Aorta (tissue), 5 donors: ENCODE measurements at places on chromosomes 12 and 14. TPM values are rescaled to one million over a fixed set of nuclear protein-coding genes. Genes with fewer than 3 reads are reported as not detected.

C12orf54 gene
- 0.65 TPM for total RNA-seq

STON2 gene
- total RNA-seq = 10.4 TPM

- no peak overlapping the region for H3K4me3 ChIP-seq
- H3K36me3 ChIP-seq = no peaks in the 10 kb centered on the region
- no peaks in the 10 kb centered on the region for H3K27me3 ChIP-seq
- DNase-seq = no peak
Measured at GRCh38 chr14:69750495-69750894, 16.4 kb upstream of the SRSF5 start.

DNA sequence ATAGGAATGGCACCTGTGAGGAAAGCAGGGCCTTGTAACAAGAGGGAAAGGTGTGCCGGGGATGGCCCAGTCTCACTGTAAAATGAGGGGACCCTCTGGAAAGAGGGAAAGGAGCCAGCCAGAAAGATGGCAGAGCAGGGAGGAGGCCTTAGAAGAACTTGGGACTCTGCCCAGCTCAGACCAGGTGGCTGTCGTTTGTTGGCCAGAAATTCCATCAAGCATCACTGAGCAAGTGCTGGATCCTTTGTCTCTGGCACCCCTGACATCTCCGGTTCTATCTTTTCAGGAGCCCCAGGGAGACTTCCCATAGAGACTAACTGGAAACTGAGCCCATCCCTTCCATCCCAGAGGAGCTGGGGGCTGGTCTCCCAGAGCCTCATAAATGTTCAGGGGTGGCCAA, 43.3 kb downstream of the DEGS2 start:
- no peak for DNase-seq
- no peaks in the 10 kb centered on the region for H3K27me3 ChIP-seq
- no peak overlapping the region for H3K4me3 ChIP-seq
- no peaks in the 10 kb centered on the region for H3K36me3 ChIP-seq

ZNF891 gene
- total RNA-seq = 3.5 TPM

KERA gene
- not detected for total RNA-seq

GRCh38 chr12:66189486-66189843, 451 bp downstream of the IRAK3 start:
- DNase-seq = no peak
- H3K27ac ChIP-seq = peak overlapping the region; percentile 23
- peak overlapping the region; percentile 85 for H3K4me3 ChIP-seq
- H3K27me3 ChIP-seq = no peaks in the 10 kb centered on the region

GRCh38 chr12:34119366-34119765, 97.1 kb downstream of the ALG10 start:
- no peak overlapping the region for H3K4me3 ChIP-seq
- no peak for DNase-seq
- H3K27ac ChIP-seq = no peak overlapping the region

CDKN1B gene
- 56.0 TPM for total RNA-seq

DNA sequence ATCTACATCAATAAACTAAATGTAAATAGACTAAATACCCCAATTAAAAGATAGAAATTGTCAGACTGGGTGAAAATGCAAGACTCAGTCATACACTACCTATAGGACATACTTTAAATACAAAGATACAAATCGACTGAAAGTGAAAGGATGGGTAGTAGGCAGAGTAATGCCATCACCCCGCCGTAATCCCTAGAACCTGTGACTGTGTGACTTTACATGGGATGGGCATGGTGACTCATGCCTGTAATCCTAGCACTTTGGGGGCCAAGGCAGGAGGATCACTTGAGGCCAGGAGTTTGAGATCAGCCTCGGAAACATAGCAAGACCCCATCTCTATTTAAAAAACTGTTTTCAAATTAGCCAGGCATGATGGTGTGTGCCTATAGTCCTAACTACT, 2.6 kb upstream of the EVL start:
- H3K4me1 ChIP-seq = no peaks in the 10 kb centered on the region
- no peaks in the 10 kb centered on the region for H3K27me3 ChIP-seq
- no peak for DNase-seq

- DNase-seq = no peak
- no peak overlapping the region for H3K27ac ChIP-seq
- H3K27me3 ChIP-seq = no peaks in the 10 kb centered on the region
- H3K4me1 ChIP-seq = no peaks in the 10 kb centered on the region
Measured at GRCh38 chr14:31530136-31530535, 31.1 kb upstream of the NUBPL start.

FBLN5 gene
- 407 TPM for total RNA-seq

- DNase-seq = peak; percentile 56
- no peaks in the 10 kb centered on the region for H3K27me3 ChIP-seq
- no peak overlapping the region for H3K4me3 ChIP-seq
- H3K4me1 ChIP-seq = no peaks in the 10 kb centered on the region
- no peaks in the 10 kb centered on the region for H3K36me3 ChIP-seq
Measured at GRCh38 chr12:110102255-110102654, 21.9 kb upstream of the IFT81 start.

OVCH1 gene
- 1.5 TPM for total RNA-seq

GRCh38 chr14:94970941-94971730, 186.2 kb downstream of the DICER1 start:
- peak overlapping the region; percentile 45 for H3K27ac ChIP-seq
- H3K27me3 ChIP-seq = no peaks in the 10 kb centered on the region
- H3K36me3 ChIP-seq = no peaks in the 10 kb centered on the region
- H3K4me1 ChIP-seq = no peaks in the 10 kb centered on the region
- H3K4me3 ChIP-seq = no peak overlapping the region
- no peak for DNase-seq

ARHGAP9 gene
- total RNA-seq = 38.8 TPM

- H3K36me3 ChIP-seq = no peaks in the 10 kb centered on the region
- H3K27ac ChIP-seq = no peak overlapping the region
- no peaks in the 10 kb centered on the region for H3K4me1 ChIP-seq
- H3K4me3 ChIP-seq = no peak overlapping the region
Measured at GRCh38 chr14:42322531-42323284, 716.0 kb downstream of the LRFN5 start.

RFLNA gene
- total RNA-seq = 1.2 TPM

DNA sequence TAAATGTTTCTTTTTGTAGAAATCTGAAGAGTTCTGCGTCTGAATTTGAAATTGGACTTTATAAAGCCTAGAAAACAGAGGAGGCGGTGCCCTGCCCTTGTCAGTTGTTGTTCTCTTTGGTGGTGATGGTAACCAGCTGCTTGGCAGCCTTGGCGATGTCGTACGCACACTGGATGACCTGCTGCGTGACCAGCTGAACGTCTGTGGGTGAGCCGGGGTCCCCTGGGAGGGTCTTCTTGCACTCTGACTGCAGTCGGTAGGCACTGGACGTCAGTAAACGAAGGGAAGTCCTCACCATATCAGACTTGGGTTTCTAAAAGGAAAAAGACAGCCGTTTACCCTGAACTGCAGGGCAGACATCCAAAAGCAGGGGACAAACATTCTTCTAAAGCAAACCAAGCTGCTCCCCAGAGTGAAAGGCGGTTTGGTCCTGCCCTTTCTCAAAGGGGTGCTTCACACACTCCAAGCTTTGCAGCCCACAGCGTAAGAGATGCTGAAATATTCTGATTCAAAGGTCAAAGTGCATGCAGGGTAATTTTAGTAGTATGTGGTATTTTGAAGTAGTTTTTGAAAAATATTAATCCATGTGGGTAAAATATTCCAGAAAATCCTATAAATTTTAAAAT, 32.9 kb downstream of the TCHP start:
- no peaks in the 10 kb centered on the region for H3K4me1 ChIP-seq
- peaks cover 11% of the 10 kb centered on the region for H3K36me3 ChIP-seq
- peak; percentile 58 for DNase-seq
- no peaks in the 10 kb centered on the region for H3K27me3 ChIP-seq

GRCh38 chr12:96218989-96219678, 25.0 kb downstream of the ELK3 start:
- H3K4me1 ChIP-seq = no peaks in the 10 kb centered on the region
- no peak overlapping the region for H3K4me3 ChIP-seq
- no peak for DNase-seq

PTPRB gene
- 38.3 TPM for total RNA-seq

DNA sequence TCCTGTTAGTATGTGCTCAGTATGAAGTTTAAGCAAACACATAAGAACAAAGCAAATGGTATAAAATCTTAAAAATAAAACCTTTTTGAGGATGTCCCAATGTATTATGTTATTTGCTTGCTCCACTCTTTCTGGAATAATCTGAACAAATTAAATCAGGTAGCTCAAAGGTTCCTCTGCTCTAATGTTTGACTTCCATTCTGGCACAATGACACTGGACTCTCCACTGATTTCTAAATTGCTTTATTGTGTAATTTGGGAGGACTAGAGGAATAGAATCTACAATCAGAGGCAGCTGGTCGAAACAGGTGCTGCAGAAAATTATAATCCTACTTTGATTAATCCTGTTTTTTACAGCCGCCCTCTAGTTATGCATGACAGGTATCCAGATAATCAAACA, 523.7 kb upstream of the FOXG1 start:
- DNase-seq = no peak
- no peaks in the 10 kb centered on the region for H3K36me3 ChIP-seq
- H3K27me3 ChIP-seq = no peaks in the 10 kb centered on the region
- H3K4me1 ChIP-seq = no peaks in the 10 kb centered on the region
- H3K4me3 ChIP-seq = no peak overlapping the region
- no peak overlapping the region for H3K27ac ChIP-seq

GRCh38 chr12:57524814-57525614, 2.4 kb downstream of the MBD6 start:
- no peaks in the 10 kb centered on the region for H3K36me3 ChIP-seq
- no peak for DNase-seq
- H3K27ac ChIP-seq = no peak overlapping the region
- no peak overlapping the region for H3K4me3 ChIP-seq
- H3K4me1 ChIP-seq = no peaks in the 10 kb centered on the region
- H3K27me3 ChIP-seq = no peaks in the 10 kb centered on the region

CYP27B1 gene
- 1.5 TPM for total RNA-seq

SLC7A7 gene
- total RNA-seq = 16.7 TPM

GRCh38 chr12:119710374-119710964, 42.5 kb downstream of the PRKAB1 start:
- no peak overlapping the region for H3K27ac ChIP-seq
- H3K27me3 ChIP-seq = no peaks in the 10 kb centered on the region
- no peaks in the 10 kb centered on the region for H3K4me1 ChIP-seq
- no peak overlapping the region for H3K4me3 ChIP-seq
- DNase-seq = no peak

DNA sequence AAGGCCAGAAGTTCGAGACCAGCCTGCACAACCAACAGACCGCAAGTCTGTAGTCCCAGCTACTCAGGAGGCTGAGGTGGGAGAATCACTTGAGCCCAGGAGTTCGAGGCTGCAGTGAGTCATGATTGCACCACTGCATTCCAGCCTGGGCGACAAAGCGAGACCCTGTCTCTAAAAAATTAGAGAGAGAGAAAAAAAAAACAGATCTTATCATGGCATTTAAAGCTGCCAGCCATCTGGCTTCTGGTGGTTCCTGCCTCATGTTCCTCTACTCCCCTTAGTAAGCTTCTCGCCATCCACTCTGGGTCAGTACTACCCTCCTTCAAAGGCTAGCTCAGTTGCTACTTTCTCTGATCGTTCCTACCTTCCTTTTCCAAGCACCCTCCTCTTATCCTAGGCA, 16.1 kb downstream of the CLSTN3 start:
- no peak overlapping the region for H3K4me3 ChIP-seq
- no peaks in the 10 kb centered on the region for H3K4me1 ChIP-seq
- H3K27ac ChIP-seq = no peak overlapping the region
- peaks cover 8% of the 10 kb centered on the region for H3K36me3 ChIP-seq
- DNase-seq = no peak
